Naive thymus-derived CD4-positive, alpha-beta T cell (primary cell): ENCODE measurements at places on chromosomes 13 and 19. TPM values are rescaled to one million over a fixed set of nuclear protein-coding genes. Genes with fewer than 3 reads are reported as not detected.

Gene RELB
- 30.7 TPM for total RNA-seq

Gene ARHGAP45
- 745 TPM for total RNA-seq

Gene ITGBL1
- total RNA-seq: not detected

Gene PIN1
- 41.4 TPM for total RNA-seq

- no peak for DNase-seq
Observed at GRCh38 chr13:30898678-30899241, 7.3 kb upstream of the MEDAG start.

GRCh38 chr19:51660975-51661600, 14.5 kb upstream of the SIGLEC14 start:
- peak; percentile 7 for DNase-seq

GRCh38 chr13:96940961-96941360, 53.3 kb downstream of the OXGR1 start:
- no peak for DNase-seq

- no peak for DNase-seq
Observed at GRCh38 chr13:75705395-75705794, 69.3 kb downstream of the LMO7 start.

DNA sequence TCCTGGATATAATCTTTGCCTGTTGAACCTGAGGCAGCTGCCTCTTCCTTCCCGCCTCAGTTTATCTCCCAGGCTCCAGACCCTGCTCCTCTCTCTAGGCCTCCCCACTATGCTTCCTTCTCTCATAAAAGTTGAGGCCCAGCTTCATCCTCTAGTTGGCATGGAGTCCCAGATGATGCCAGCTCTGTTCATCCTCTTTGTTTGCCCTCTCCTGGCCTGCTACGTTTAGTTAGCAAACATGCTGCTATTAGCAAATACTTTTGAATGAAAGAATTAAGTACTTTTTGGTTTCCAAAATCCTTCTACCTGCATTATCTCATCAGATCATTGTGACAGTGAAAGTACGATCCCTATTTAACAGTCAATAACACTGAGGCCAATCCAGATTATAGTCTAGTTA, 472.5 kb downstream of the COG6 start:
- DNase-seq: no peak

DNA sequence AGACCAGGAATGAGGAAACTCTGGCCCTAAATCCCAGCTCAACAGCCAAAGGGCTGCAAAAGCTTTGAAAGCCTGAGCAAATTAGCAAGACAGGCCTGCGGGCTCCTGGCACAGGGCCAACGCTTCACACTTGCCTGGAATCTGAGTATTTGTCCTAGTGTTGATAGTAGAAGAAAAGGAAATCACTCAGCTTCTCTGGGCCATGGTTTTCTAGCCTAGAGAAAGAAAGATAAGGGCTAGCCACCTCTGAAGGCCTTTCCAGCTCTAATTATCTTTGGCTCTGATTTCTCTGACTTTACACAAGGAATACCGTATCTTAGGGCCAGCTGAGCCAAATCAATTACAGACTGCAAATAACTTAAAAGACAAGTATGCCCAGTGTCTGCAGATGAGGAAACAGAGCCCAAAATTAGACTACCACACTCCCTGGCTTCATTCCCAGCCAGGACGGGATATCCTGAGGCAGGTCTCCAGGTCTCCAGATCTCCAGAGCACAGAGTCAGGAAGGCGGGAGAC, 69.6 kb downstream of the STK24 start:
- no peak for DNase-seq

- DNase-seq: no peak
Observed at GRCh38 chr19:1168572-1169410, 5.3 kb downstream of the SBNO2 start.

GRCh38 chr19:38093587-38093986, 130.4 kb downstream of the DPF1 start:
- DNase-seq: no peak

DNA sequence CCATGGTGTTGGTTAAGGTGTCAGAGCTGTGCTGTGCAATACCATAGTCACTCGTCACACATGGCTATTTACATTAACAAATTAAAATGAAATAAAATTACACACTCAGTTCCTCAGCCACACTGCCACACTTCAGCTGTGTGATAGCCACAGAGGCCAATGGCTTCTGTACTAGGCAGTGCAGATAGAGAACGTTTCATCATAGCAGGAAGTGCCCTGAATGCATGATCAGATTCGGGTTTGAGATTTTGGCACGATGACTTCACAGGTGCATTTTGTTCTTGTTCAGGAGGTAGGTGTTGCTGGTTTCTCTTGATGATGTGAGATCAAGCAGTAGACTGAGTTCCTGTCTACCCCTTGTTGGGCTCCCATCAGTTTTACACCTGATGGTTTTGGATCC, 6.5 kb downstream of the ARMC6 start:
- no peak for DNase-seq
